ENCODE measurements at places on chromosomes 2 and 18.

DNA sequence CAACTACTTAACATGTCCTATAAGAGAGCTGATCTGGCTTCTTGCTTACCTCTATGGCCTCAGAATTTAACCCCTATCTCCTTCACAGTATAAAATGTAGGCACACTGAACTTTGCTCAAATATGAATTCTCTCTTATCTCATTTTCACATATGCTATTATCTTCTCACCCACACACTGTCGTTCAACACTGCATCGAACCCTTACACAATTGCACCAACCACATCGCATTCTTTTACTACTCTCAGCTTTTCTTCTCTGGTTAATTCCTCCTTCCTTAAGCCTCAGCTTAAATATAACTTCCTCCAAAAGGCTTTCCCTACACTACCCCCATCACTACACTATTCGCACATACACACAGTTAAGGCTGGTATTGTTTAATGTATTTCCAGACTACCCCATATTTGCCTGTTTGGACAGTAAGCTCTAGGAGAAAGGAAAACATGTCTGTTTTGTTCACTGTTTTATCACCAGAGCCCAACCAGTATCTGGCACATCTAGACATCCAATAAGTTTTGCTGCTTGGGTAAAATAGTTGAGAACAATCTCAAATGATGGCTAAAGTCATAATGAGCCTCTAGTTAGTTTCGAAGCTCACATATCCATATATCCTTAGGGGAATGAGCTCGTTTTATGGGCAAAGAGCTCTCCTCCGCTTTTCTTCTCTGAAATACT, 47.7 kb downstream of the HIBCH start:
- no peaks in the 10 kb centered on the region for H3K4me1 ChIP-seq
- H3K4me3 ChIP-seq = no peak overlapping the region
- no peaks in the 10 kb centered on the region for H3K27me3 ChIP-seq
- no peak overlapping the region for H3K27ac ChIP-seq
- H3K36me3 ChIP-seq = no peaks in the 10 kb centered on the region

DNA sequence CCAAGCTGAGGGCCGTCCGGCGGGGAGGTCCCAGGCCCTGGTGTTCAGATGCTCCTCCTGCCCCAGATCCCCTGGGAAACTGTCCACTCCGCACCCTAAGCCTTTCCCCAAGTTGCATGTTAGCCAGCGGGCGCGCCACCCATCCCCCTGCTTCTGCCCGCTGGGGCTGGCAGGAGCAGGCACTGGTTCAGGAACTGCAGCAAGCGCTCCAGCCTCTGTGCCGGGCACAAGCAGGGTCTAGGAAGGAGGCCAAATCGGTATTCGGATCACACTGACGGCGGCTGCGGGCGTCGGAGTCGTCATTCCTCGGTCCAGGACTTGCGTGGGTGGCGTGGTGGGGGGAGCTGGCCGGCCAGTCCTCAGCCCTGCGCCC, 53.7 kb downstream of the FAM168B start:
- H3K36me3 ChIP-seq = no peaks in the 10 kb centered on the region
- 0 out of 2 replicates have a peak, but pooled peaks cover 2% of the 10 kb centered on the region for H3K27me3 ChIP-seq
- no peak overlapping the region for H3K4me3 ChIP-seq
- no peak overlapping the region for H3K27ac ChIP-seq
- H3K4me1 ChIP-seq = no peaks in the 10 kb centered on the region

DNA sequence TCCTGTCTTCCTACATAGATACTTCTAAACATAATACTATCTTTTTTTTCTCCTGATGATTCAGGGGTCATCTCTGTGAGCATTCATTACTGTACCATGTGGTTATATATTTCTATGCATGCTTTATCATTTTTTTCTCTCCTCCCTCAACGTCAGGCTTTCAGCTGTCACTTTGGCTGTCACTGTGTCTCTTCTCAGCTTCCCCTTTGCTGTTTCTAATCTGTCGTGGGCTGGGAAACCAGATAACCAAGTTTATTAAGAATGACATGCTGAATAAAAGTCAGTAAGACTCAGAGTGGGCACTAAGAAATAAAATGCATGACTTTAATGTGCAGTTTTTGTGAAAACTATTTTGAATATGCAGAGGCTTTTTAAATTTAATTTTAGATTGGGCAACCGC, 344.6 kb downstream of the NRXN1 start:
- H3K36me3 ChIP-seq = no peaks in the 10 kb centered on the region
- H3K4me1 ChIP-seq = no peaks in the 10 kb centered on the region
- H3K4me3 ChIP-seq = no peak overlapping the region
- no peak for DNase-seq
- no peaks in the 10 kb centered on the region for H3K27me3 ChIP-seq

DNA sequence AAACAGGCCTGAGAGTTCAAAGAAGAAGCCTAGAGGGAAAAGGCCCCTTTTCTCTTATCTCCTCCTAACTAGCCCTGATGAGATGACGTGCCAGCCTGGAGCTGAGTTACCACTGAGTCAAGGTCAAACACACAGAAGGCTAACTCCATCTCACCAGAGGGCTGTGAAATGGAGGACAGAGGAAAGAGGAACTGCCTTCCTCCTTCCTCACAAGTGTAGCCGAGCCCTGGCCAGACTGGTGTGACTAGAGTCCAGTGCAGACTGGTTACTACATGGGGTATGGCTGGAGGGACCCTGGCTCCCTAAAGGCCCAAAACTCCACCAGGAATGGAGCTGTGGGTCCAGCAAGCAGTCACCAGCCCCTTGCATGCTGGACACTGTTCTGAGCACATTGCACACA, 35.7 kb upstream of the GYPC start:
- no peak for DNase-seq
- H3K27ac ChIP-seq = no peak overlapping the region

DNA sequence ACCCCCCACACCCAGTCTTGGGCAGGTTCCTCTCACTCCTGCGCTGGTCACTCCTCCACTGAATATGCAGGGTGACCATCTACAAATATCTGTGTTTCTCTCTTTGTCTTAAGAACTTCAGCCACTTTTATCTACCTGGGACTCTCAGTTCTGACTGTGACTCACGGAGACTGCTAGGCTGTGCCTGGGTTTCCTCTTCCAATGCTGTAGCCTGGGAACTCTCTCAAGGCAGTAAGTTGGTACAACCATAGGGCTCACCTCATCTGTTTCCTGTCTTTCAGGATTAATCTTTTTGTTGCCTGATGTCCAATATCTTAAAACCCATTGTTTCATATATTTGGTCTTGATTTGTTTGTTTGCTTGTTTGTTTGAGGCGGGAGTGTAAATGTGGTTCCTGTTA, 47.2 kb upstream of the ZNF396 start:
- H3K27me3 ChIP-seq = no peaks in the 10 kb centered on the region
- H3K4me1 ChIP-seq = no peaks in the 10 kb centered on the region
- H3K27ac ChIP-seq = no peak overlapping the region
- H3K4me3 ChIP-seq = no peak overlapping the region
- no peak for DNase-seq

GRCh38 chr2:143148757-143149156, 19.5 kb downstream of the ARHGAP15 start:
- no peak for DNase-seq
- H3K4me1 ChIP-seq = peaks cover 35% of the 10 kb centered on the region
- H3K4me3 ChIP-seq = peak overlapping the region; percentile 59
- no peaks in the 10 kb centered on the region for H3K36me3 ChIP-seq
- H3K27me3 ChIP-seq = no peaks in the 10 kb centered on the region

DNA sequence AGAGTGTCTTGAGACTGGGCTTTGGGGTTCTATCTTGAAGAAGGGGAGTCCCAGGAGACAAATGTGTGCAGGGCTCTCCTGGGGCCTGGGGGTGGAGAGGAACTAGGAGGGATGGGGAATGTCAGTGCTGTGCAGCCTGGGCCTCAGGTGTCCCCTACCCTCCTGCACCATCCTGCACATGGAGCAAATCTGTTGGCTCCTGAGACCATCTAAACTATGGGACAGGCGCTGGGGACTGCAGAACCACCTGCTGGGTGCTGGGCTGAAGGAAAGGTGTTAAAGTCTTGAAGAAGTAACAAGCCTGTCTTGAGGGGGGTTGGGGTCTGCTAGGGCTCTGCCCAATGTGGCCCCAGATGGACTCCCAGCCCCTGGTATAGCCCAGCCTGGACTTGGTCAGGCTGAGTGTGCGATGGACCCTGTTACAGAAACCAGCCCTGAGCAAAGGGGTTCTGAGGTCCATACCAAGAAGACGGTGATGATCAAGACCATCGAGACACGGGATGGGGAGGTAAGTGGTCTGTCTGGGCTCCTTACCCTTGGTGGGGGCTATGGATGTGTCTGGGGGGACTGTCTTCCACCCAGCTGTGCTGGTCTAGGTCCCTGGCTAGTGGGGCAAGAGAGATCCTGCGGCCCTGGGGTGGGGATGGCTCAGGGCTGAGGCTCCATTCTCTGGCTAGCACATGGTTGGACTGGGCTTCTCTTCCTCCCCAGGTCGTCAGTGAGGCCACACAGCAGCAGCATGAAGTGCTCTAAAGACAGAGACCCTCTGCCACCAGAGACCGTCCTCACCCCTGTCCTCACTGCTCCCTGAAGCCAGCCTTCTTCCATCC, 7.3 kb downstream of the DES start:
- H3K36me3 ChIP-seq = no peaks in the 10 kb centered on the region
- H3K27ac ChIP-seq = no peak overlapping the region
- H3K4me3 ChIP-seq = no peak overlapping the region
- DNase-seq = no peak
- no peaks in the 10 kb centered on the region for H3K4me1 ChIP-seq
- no peaks in the 10 kb centered on the region for H3K27me3 ChIP-seq

DNA sequence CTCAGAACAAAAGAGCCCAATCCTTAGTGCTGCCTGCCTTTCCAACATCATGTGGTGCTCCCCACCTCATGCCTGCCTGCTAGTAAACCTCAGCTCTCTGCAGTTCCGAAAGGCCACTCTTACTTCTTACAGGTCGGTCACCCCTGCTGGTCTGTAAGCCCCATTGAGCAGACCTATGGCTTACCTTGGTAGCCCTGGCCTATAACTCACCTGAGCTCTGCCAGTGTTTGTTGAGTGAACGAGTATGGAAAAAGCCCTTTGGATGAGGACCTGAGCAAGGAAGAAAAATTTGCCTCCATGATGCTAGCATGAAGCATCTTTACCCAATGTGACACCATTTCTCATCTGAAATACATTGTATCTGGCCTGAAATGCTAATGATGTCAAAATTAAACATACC, 83.3 kb downstream of the LIPG start:
- no peak overlapping the region for H3K27ac ChIP-seq
- H3K36me3 ChIP-seq = no peaks in the 10 kb centered on the region
- peaks cover 3% of the 10 kb centered on the region for H3K27me3 ChIP-seq
- H3K4me1 ChIP-seq = no peaks in the 10 kb centered on the region
- no peak overlapping the region for H3K4me3 ChIP-seq

- no peak overlapping the region for H3K4me3 ChIP-seq
- H3K27me3 ChIP-seq = no peaks in the 10 kb centered on the region
- peaks cover 7% of the 10 kb centered on the region for H3K4me1 ChIP-seq
- H3K27ac ChIP-seq = no peak overlapping the region
These were observed 12.4 kb downstream of the HS6ST1 start for GRCh38 chr2:128306081-128306930.

- H3K4me1 ChIP-seq = peaks cover 33% of the 10 kb centered on the region
- no peaks in the 10 kb centered on the region for H3K36me3 ChIP-seq
- peak overlapping the region; percentile 72 for H3K27ac ChIP-seq
- H3K27me3 ChIP-seq = no peaks in the 10 kb centered on the region
These were observed 97.8 kb downstream of the B3GNT2 start for GRCh38 chr2:62293490-62294271.

DNA sequence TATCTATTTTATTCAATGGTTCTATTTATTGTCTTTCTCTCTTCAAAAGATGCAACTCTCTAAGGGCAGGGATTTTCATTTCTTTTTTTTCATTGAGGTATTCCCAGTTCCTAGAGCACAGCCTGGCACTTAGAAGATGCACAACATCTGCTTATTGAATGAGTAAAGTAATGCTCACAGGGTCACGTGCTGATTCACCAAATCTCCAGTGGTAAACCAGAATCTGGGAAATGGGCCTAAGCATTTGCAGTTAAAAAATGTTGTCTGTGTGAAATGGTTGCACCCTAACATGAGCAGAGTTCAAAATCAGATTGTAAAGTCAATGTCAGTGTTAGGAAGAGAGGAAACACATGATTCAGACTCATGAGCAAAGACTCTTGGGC, 15.8 kb downstream of the SLC8A1 start:
- H3K4me3 ChIP-seq = no peak overlapping the region
- no peaks in the 10 kb centered on the region for H3K27me3 ChIP-seq
- H3K27ac ChIP-seq = no peak overlapping the region

- DNase-seq = no peak
- H3K27ac ChIP-seq = no peak overlapping the region
- H3K36me3 ChIP-seq = no peaks in the 10 kb centered on the region
- peaks cover 3% of the 10 kb centered on the region for H3K27me3 ChIP-seq
These were observed 105.7 kb upstream of the GPC1 start for GRCh38 chr2:240329778-240330177.

DNA sequence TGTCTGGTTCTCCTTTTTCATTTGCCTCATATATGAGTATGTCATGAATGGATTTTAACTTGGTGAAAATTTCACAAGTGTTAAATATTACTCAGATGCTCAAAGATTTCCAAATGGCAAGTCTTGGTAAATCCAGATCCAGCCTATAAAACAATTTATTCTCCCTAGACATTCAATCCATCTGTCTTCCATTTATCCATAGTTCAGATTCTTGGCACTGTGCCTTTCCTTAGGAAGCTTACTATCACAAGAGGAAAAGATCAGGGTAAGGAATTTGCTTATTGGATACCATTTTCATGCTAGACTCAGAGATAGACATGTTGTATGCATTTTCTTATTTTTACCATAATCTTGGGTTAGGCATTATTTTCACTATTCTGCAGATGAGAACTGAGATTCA, 72.5 kb upstream of the LRRTM1 start:
- H3K36me3 ChIP-seq = no peaks in the 10 kb centered on the region
- H3K27me3 ChIP-seq = no peaks in the 10 kb centered on the region
- H3K4me3 ChIP-seq = no peak overlapping the region
- no peaks in the 10 kb centered on the region for H3K4me1 ChIP-seq
- no peak overlapping the region for H3K27ac ChIP-seq

- peaks cover 18% of the 10 kb centered on the region for H3K4me1 ChIP-seq
- no peak for DNase-seq
- H3K27ac ChIP-seq = no peak overlapping the region
- H3K36me3 ChIP-seq = peaks cover 27% of the 10 kb centered on the region
These were observed 10.2 kb downstream of the NAGK start for GRCh38 chr2:71078624-71079023.

DNA sequence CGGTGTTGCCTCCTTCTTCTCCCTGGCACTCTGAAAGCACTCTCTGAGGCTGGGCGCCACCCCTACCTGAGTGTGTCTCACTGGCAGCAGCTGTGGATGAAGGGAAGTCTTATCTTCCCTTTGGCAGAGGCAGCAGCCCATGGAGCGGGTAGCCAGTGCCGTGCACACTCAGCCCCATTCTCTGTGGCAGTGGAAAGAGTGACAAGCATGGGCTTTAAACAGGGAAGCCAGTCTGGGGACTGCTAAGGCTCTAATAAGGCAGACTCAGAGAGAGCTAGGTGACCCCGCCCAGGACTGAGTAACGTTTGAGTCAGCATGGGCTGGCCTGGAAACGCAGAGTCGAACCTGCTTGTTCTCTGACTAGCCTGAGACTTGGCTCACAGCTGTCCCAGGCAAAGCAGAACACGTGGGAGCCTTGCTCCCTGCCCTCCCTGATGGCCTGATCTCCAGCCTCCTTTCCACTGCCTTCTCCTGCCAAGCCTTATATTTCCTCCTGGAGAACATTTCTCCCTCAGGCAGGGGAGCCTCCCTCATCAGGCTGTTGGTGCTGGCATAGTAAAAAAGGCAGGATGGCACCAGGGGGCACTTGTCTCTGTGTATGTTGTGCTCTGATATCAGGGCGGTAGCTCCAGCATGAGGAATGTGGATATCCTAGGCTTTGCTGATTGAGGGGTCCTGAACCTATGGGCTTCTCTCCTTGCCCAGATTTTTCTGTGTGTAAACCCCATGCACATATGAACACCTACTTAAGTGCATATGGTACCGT, 93.9 kb upstream of the LGALSL start:
- no peak overlapping the region for H3K27ac ChIP-seq

- H3K36me3 ChIP-seq = no peaks in the 10 kb centered on the region
- no peak overlapping the region for H3K4me3 ChIP-seq
- no peaks in the 10 kb centered on the region for H3K27me3 ChIP-seq
- H3K4me1 ChIP-seq = peaks cover 7% of the 10 kb centered on the region
- no peak overlapping the region for H3K27ac ChIP-seq
These were observed 168.7 kb downstream of the SETBP1 start for GRCh38 chr18:44849361-44849760.

All from GM12878 (cell line).